Suppressor macrophage (primary cell): ENCODE measurements at places on chromosomes 1 and 21.
A peak's percentile ranks its signal among the peaks of the same experiment; 100 is the strongest.

GRCh38 chr1:248748211-248748610 lies 7.3 kb downstream of the LYPD8 start:
- no peak for DNase-seq

DNA sequence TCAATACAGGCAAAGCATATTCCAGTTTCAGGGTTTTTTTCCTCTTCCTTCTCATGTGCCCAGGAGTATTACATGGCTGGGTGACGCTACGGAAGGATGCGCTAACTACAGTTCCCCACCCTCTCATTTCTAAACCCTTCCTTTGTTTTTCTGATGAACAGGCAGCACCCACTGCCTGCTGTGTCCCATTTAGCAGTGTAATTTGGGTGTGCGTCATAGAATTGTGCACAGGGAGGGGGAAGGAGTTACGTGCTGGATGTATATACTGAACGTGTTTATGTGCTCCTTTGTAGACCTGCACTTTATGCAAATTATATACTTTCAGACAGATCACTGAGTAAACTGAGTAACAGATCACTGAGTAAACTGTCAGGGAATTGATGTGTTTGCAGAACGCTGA lies 44.5 kb downstream of the ELAPOR1 start:
- DNase-seq = no peak

- DNase-seq = no peak
Observed at GRCh38 chr1:17742583-17742982, 12.6 kb upstream of the ACTL8 start.

DNA sequence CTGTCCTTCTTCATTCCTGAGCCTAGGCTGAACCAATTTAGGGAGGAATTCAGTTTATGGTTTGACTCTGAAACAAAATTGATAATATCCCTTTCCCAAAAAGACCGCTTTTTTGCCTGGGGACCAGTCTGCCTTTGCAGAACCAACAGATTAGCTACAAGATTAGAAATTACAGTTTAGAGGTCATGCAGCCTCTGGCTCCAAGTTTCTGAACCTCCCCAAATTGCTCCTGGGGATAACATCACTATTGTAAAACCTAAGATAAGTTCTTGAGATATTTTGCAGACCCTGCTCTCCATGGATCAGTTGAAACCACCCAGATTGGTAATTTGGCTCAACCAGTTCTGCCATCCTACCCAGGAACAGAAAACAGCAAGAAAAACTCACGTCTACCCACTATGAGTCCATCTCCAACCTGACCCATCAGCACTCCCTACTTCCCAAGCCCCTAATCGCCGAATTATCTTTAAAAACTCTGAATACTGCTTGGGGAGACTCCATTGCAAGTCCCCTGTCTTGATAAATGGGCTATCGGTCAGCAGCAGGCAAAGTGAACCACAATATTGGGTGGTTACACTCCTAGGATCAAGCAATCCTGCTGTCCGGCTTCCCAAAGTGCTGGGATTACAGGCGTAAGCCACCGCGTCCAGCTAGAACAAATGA lies 605 bp upstream of the RABGGTB start:
- no peak for DNase-seq

DNA sequence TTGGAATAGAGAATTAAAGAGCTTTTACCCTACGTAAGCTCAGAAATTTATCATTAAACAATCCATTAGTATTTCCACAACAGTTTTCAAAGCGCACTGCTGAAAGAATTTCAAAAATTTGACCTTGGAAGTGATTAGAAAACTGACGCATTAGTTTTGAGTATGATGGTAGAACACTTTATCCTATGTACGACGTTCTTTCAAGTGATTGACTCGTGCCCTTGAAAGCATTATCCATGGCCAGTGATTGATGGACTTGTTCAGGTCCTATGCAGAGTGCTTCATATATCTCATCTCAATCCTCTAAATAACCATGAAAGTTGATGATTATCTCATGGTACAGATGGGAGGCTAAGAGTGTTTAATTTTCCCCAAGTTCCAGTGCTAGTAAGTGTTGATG lies 697.2 kb downstream of the USP25 start:
- DNase-seq = no peak

DNA sequence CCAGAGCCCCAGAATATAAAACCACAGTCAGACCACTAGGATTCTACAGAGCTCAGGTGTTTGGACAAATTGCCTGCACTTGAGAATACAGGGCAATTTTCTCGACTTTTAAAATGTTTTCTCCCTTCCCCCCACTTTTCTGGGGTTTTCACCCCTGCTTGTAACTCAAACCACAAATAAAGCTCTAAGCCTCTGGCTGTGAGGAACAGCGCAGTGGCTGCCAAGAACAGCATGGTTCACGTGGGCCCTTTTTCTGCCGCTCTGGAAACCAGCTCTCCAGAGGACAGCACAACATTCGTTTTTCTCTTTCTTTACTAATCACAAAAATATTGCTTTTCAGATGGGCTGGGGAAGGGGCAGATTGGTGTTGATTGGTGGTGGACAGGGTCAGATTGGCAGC lies 102.2 kb upstream of the JUN start:
- no peak for DNase-seq

GRCh38 chr1:203405703-203406438 lies 54.9 kb upstream of the FMOD start:
- no peak for DNase-seq

- DNase-seq = no peak
Observed at GRCh38 chr1:226535666-226536065, 12.9 kb upstream of the STUM start.

DNA sequence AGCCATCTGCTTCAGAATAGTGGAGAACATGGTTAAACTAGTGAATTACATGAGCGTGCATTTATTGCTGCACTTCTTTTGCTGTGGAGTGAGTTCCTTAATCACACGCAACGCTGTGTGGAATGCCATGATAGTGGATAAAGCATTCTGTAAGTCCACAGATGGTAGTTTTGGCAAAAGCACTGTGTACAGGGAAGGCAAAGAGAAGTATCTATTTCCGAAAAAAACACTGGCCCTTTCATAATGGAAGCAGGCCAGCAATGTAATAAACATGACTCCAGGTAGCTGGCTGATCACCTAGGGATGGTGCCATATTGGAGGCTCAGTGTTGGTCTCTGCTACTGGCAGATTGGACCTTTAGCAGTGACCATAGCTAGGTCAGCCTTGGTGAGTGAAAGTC lies 67.6 kb downstream of the FH start:
- no peak for DNase-seq

- DNase-seq = no peak
Observed at GRCh38 chr1:200073286-200073637, 45.8 kb downstream of the NR5A2 start.

- DNase-seq = no peak
Observed at GRCh38 chr21:21204366-21204996, 206.3 kb downstream of the NCAM2 start.

DNA sequence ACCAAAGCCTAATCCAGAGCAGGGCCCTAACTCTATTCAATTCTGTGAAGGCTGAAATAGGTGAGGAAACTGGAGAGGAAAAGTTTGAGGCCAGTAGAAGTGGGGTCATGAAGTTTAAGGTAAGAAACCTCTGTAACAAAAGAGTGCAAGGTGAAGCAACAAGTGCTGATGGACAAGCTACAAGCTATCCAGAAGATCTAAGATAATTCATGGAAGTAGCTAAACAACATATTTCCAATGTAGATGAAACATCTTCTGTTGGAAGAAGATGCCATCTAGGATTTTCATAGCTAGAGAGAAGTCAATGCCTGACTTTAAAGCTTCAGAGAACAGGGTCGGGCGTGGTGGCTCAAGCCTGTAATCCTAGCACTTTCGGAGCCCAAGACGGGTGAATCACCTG lies 217.6 kb downstream of the GREM2 start:
- no peak for DNase-seq

DNA sequence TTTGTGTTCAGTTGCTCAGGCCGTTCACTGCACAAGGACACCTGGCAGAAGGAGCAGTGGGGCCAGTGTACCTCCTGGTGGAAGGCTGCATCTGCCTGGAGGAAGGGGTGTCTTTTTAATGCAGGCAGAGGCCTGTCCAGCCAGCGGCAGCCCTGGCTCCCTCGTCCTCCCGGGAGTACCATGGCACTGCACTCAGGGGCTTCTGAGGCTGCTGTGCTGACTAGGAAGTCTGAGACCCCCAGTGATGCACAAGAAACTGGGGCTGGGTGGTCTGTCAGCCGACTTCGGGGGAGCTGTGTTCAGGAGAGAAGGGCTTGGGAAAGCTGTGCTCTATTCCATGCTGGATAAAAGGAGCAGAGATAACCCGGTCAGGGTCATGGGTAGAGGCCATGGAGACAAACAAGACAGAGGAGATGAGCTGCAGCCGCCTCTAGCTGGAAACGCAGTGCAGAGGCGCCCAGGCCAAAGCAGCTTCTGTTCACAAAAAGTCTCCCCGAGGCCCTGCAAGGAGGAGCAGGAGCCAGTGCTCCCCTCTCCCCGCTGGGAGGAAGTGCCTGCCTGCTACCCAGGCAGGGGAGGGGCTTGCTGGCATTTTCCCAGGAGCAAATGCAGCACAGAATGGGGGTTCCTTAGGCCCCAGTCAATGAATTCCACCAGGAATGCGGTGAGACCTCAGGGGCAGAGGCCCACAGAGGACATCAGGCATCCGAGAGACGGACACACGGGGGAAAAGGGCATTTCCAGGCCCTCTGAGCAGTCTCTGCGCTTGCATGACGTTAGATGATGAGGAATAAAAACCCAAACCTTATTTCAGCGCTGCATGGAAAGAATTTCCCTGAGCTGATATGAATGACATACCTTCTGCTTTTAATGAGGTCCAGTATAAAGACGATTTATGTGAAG lies 17.2 kb upstream of the C2CD2 start:
- no peak for DNase-seq

DNA sequence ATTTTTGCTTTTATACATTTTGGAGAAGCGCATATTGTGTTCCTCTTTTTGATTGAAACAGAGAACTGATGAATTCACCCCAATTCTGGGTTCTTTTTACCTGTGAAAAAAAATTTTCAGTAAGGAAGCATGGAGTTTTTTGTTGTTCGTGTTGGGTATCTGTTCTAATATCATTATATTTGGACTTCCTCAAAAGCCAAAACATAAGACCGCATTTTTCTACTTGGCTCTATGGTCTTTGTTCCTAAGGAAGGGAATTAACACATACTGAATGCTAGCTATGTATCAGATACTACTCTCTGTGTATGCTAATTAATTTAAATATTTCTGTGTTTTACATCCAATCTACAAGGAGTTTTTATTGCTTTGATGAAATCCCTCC lies 12.9 kb downstream of the EPB41 start:
- peak; percentile 30 for DNase-seq

- no peak for DNase-seq
Observed at GRCh38 chr1:86537928-86538695, 8.8 kb upstream of the CLCA4 start.

DNA sequence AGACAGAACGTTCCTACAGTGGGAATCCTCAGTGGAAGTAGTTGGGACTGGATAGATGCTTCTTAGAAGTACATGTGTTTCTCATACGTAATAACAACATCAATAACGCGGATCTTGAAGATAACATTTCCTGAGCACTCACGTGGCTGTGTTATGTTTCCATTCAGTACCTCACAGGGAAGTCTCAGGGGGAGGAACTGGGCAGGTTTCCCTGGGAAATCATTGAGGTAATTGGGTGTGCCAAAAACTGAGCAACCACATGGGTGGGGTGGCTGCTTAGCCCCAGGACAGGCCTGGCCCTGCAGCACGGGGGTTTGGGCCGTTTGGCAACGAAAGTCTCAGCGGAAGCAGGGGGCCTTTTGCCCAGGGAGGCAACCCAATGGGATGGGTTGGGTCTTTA lies 133.8 kb downstream of the ZSCAN20 start:
- no peak for DNase-seq

GRCh38 chr1:206744683-206745082 lies 25.9 kb upstream of the IL19 start:
- peak; percentile 72 for DNase-seq

DNA sequence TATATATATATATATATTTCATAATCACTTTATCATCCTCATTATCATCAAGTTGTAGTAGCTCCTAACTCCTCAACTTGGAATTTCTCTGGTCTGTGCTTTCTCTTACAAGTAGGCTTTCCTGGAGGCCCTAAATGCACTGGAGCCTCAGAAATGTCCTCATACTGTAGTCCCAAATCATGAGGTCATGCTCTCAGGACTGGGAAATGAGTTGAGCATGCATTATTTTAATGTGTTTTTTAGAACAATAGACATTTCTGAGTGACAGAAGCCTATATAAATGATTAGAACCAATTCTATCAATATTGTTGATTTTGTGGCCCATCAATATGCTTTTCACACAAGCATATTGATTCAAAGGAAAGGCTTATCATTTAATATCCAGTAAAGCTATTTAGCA lies 42.9 kb upstream of the C1orf105 start:
- no peak for DNase-seq

DNA sequence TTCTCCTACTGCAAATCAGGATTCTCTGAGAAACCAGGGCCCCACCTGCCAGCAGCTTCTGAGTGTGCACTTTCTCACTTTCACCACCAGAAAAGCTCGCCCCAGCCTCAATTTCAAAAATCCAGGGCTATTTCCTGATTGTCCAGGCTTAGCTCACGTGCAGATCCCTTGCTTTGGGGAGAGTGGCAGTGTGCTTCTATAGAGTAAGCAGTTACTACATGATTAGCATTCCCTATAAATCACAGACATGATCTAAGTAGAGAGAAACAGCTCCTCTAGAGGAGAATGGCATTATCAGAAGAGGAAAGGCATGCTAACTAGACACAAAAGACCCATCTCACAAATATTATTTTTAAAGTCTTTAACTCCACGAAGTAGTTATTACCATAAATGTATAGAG lies 456.0 kb upstream of the PKN2 start:
- no peak for DNase-seq

DNA sequence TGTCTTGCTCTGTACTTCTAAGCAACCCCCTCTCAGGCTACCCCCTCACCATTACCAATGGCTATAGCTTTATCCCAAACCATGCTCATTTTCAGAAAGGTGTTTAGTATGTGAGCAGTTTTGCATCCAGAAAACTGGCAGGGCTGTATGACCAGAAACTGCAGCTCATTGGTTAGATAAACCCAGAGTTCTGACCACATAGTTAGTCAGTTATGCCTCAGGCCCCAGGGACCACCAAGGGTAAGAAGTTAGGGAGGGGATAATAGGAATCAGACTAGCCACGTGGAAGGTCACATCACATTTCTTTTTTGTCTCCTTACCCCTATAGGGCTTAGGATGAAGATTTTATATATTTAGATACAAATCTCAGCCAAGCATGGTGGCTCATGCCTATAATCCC lies 1.2 kb downstream of the ITGA10 start:
- DNase-seq = no peak

GRCh38 chr1:223126741-223127140 lies 16.3 kb downstream of the TLR5 start:
- DNase-seq = no peak
